GM13976 (cell line): ENCODE measurements at places on chromosomes 11 and 22.

- no peak for DNase-seq
Observed at GRCh38 chr11:36453678-36454077, 56.4 kb downstream of the TRAF6 start.

DNA sequence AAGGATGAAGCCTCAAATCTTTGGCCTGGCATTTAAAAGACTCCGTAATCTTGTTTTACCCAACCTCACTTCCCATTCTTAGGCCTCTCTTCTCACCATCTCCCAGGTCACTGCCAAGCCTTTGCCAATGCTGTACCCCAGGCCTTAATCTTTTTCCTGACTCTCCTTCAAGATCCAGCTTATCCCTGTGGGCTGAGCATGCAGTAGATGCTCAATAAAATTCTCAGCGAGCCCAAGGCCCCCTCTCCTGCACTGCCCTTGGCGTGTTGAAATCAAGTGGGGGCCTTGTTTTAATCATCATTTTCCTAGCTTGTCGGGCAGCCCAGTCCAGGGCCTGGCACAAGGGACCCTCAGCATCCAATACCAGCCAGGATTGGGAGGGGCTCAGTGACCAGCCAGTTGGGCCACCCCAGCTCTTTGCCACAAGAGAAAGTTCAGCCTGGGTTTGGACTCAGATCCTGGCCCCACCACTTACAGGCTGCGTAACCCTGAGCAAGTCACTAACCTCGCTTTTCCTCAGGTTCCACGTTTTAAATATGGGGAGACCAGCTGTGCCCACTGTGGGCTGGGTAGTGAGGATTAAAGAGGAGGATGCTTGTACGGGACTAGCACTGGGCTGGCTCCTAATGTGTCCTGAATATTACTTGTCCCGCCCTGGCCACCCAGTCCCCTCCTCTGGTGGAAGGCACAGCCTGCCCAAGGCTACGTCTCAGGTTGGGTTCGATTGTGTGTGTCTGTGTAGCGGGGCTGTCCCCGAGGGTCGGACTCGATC, 943 bp upstream of the YWHAH start:
- DNase-seq, result no peak

DNA sequence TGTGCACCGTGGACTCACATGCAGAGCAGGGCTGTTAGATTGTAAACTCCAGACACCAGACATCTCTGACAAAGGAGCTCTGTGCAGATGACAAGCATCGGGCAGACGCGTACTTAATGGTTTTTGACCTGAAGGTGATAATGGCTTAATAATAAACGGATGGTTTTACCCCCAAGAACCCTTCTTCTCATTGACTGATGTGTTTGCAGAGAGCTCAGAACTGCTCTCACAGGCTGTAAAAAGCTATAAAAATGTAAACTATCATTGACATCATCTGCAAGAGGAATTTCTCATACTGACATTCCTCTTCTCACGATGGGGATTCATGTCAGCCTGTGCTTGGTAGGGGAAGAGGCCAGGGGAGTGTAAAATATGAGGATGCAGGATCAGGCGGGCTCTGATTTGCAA, 8.6 kb upstream of the ARHGAP8 start:
- no peak for DNase-seq

- DNase-seq, result peak; percentile 71
Observed at GRCh38 chr11:75351791-75352587, 528 bp upstream of the ARRB1 start.

DNA sequence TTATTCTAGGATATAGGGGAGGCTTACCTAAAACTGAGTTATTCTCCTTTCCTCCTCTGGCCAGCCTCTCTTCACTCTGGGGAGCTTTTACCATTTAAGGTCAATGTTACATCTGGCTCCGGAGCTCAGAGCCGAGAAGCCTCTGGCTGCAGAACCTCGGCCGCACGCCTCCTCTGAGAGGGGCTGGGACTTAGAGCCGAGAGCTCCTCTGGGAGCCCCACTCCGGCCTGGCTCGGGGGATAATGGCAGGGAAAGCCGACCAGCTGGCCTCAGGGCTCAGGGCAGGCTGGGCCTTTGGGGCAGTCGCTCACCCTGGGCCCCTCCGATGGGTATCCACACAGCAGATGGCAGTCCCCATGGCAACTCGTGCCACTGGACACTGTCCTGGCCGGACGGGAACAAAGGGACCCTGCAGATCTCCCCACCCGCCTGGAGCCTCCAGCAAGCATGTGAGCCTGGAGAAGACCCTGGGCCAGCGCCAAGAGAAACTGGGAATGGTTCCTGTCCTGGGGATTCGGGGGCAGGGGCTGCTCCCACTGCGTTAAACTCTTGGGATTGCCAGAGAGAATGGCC, at the start of gene IRAG1:
Gene IRAG1 (minus strand): TSS at position 247 of the 573 bp plus-strand sequence. CDS start 153 bp downstream, at position 94.
- no peak for DNase-seq

DNA sequence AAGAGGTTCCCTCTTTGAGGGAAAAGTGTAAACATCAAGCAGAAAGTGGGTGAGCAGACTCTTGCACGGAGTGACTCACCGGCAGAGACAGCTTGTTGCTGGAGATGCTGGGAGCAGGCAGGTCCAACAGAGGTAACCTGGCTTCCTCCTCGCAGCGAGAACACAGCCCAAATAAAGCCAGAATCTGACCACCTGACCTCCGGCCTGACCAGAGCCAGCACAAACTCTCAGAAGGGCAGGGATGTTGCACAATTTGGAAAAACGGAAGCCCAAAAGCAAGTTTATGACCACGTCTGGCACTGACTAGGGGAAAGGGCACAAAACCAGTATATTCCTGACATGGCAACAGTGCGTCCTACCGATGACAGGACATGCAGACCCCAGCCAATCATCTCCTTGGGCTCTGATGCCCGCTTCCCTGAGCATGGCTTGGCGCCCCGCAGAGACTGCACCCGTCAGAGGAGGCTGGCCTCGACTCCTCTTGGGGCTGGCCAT, 5.4 kb downstream of the SMCO4 start:
- DNase-seq, result no peak

GRCh38 chr22:49893025-49893424, 25.2 kb downstream of the ALG12 start:
- DNase-seq, result no peak

- no peak for DNase-seq
Observed at GRCh38 chr22:37669586-37669985, 5.8 kb upstream of the LGALS1 start.

- DNase-seq, result no peak
Observed at GRCh38 chr11:356610-357009, 12.7 kb upstream of the B4GALNT4 start.
